ENCODE measurements at places on chromosomes 3 and 15.

DNA sequence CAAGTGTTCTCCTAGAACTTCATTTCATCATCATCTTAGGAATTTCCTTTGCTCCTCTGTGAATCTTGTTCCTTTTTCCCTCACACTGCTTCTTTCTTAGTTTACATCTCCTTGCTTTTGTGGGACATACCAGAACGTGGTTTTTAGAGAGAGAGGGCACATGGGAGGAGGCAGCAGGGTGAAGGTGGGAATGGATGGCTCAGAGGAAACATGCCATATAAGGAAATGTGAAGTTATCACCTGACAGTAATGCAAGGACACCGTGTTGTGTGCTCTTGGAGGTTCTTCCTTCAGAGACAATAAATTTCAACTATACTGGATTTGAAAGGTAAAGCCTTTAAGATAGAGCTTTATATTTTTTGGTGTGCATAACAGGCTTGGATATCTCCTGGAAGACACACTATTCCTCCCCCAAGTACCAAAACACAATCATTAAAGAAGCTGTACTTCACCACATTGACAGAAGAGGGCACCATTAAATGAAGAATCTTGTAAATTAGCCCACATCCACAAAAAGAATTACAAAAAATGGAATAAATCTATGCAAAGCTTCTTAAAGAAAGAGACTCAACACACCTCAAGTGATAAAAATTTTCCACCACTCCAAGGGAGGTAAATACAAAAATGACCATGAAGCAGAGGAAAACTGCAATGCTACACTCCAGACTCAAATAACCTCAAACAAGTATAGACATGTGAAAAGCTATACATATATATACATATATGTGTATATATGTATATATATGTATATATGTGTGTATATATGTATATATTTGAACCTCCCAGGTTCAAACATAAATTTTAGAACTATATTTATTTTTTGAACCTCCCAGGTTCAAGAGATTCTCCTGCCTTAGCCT is 26.1 kb downstream of the RPL39L start:
- DNase-seq = no peak

DNA sequence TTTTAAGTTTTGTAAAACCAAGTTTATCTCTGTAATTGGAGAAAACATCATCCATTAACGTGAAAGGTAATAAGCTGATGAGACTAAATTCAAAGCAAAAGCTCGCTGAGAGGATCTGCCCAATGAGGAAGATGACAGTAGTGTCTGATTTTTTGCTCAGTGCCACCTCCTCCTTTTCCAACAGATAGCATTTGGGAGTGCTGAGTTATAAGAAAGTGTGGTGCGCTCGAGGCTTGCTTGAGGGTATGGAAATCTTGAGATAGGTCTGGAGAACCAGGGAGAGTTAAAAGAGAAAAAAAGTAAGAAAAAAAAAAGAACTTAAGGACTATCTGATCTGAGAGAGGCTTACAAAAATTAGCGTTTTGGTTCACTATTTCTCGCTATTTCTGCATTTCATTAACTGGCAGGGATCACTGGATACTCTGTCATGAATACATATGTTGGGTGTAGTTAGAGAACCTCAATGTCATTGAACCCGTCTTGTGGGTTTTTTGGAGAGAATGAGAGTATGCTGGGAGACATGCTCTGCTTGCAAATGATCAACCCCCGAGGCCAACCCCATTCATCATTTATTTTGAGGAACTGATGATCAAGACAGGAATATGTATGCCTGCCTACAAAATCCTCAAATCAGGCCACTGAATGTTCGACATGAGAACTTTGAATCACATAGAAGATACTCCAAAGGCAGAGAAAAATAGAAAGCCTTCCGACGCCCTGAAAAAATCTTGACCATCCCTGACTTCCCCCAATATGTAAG is 973 bp upstream of the USP13 start:
- DNase-seq = no peak

DNA sequence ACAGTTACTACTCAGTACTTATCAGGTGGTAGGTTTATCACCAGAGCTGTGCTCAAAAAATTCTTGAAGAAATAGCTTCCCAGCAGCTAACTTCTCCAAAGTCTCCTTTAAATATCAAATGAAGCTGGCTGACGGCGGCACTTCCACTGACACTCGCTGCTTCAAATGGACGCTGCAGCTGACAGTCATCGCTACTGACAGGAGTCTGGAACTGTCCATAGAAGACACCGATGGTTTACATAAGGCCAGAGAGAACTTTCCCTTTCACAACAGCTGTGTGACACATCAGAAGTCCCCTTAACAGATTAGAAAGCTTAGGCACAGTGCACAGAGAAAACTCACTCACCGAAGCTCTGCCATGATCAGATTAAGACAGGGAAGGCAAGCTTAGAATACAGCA is 270.2 kb downstream of the SHOX2 start:
- DNase-seq = no peak

- no peak for DNase-seq
Observed at GRCh38 chr15:50164458-50164857, 17.5 kb upstream of the SLC27A2 start.

DNA sequence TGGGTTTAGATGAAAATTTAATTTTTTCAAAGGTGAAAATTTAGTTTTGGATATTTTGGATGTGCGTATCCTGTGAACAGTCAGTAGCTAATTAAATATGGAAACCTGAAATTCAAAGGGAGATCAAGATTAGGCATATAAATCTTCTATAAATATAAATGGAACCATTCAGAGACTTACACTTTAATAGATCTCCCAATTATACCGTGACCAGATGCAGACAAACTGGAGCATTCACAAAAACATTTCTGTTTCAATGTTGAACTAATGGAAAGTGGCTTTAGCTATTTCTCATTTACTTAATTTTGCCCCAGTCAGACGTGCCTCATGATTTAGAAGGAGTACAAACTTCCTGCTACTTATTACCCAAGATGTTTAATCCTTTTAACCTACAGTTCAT is 29.1 kb upstream of the POU1F1 start:
- no peak for DNase-seq

DNA sequence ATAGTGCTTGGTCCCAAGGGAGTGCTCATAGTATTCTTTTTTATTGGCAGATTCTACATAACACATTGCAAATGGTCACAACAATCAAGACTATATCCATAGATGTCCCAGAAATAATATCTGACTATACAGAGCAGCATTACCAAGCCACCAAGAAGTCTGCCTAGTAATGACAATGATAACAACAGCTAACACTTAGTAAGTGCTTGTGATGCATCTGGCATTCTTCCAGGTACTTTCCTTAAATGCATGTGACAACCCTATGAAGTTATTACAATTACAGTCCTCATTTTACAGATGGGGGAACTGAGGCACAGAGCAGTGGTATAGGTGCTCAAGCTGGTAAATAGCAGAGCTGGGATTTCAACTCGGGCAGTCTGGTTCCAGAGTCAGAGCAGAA is 49.6 kb upstream of the ICE2 start:
- DNase-seq = no peak

GRCh38 chr15:93170329-93170728 is 81.3 kb upstream of the RGMA start:
- DNase-seq = no peak

DNA sequence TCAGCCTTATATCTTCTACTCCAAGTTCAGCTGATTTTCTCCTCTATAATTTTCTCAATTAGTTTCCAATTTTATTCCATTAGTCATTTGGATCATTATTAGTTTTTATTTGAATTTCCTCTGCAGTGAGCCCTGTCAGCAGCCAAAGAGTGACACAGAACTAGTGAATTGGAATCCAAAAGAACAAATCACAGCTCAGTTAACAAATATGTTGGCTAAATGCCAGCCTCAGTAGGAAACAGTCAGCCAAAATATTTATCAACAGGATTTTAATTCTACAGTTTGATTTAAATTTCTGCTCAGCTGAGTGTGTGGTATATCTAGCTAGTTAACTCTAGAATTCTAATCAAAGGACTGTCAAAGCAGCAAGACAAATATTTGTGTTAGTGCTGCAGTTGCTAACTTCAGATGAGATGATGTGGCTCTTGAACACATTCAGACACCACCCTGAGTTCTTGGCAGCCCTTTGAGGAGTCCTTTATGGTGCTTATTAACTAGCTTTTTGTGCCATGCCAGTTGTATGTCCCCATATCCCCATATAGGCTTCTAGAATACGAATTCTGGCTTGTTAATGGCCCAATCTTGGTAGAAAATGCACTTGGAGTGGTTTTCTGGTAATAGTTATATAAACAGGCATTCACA is 194.5 kb downstream of the CPNE4 start:
- DNase-seq = no peak

GRCh38 chr3:55330756-55331155 is 156.3 kb downstream of the WNT5A start:
- DNase-seq = no peak

DNA sequence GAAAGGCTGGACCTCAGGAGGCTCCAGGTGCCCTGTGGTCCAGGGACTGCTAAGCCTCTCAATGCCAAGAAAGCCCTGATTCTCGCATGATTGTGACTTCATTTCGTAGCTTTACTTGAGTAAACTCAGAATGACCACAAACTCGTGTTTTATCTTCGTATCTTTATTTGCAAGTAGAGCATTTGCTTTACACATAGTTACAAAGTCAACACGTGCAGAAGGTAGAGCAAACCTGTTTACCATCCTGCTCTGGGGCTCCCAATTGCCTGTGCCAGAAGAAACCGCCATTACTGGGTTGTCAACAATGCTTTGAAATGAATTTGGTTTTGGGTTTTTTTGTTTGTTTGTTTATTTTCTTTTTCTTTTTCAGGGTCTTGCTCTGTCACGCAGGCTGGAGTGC is 5.8 kb upstream of the MESP1 start:
- DNase-seq = no peak

GRCh38 chr3:193701953-193702635 is 109.1 kb downstream of the OPA1 start:
- no peak for DNase-seq

DNA sequence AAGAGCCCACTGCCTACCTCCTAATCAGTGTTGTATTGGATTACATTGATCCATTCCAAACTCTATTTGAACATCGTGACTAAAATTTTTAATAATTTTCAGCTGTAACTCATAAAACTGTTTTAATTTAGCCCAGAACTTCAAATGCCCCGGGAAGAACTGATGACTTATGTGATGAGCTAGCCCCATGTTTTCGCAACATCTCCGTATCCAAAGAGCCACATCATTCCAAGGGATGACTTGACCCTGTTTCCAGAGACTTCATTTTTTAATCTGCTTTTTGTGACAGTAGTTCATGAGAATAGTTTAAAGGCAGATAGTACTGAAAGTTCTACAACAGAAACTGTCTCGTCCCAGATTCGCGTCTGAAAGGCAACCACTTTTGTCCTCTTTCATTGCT is 97.4 kb downstream of the STAC start:
- no peak for DNase-seq

- DNase-seq = no peak
Observed at GRCh38 chr3:127925384-127925783, 10.4 kb downstream of the KBTBD12 start.

- no peak for DNase-seq
Observed at GRCh38 chr3:13102386-13103345, 29.4 kb upstream of the IQSEC1 start.

- DNase-seq = no peak
Observed at GRCh38 chr15:59313641-59314332, 58.9 kb downstream of the MYO1E start.

DNA sequence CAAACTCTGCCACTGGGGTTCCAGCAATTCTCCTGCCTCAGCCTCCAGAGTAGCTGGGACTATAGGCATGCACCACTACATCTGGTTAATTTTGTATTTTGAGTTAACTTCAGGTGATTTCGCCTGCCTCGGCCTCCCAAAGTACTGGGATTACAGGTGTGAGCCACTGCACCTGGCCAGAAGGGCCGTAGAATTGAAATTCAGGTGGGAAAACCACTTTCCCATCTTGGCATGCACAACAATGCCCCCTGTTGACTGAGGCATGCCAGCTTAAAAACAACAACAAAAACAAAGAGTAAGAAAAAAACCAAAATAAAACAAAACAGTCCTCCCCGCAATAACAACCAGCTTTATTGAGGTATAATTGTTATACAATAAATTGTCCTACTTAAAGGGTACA is 32.6 kb upstream of the RAB11A start:
- no peak for DNase-seq

DNA sequence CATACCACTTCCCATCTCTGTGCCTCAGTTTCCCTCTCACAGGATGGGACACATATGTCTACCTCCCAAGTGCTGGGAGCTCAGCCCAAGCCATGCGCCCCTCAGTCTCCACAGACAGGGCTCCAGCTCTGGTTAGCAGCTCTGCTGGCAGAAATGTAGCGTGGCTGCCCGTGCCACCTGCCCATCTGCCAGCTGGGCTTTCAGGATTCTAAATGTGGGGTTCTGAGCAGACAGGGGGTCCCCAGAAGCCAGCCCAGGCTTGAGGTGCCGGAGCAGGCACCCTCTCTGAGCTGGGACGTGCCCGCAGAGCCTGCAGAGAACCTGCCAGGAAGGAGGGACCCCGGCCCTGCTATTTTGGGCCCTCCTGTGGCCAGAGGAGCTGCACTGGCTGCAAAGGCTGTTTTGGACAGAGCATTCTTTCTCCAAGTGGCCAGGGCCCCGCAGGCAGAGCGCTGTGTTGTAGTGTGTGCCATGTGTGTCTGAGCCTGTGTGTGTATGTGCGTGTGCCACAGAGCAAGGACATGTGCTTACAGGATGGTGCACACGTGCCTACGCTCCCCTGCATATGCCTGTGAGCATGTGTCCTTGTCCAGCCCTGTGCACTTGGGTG is 31.7 kb downstream of the PSTPIP1 start:
- DNase-seq = no peak

GRCh38 chr15:81863162-81863561 is 182.7 kb downstream of the MEX3B start:
- no peak for DNase-seq

DNA sequence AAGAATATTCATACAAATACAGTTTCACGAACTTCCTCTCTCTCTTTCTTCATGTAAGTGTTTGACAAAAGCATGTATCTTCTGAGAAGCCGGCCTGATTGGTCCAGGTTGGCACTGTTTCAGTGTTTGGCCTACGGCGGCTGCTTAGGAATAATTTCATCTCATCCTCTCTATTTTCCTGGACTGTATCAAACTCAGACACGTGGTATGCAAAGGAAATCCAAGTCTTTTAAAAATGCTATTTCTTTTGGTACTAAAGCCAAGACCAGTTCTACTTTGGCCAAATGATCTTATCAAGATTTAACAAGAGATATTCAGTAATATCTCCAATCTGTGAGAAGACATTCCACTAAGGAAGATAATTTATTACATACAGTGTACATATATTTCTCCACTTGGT is 152.8 kb downstream of the TIGIT start:
- DNase-seq = no peak

- no peak for DNase-seq
Observed at GRCh38 chr3:37907906-37908305, 46.2 kb downstream of the CTDSPL start.

DNA sequence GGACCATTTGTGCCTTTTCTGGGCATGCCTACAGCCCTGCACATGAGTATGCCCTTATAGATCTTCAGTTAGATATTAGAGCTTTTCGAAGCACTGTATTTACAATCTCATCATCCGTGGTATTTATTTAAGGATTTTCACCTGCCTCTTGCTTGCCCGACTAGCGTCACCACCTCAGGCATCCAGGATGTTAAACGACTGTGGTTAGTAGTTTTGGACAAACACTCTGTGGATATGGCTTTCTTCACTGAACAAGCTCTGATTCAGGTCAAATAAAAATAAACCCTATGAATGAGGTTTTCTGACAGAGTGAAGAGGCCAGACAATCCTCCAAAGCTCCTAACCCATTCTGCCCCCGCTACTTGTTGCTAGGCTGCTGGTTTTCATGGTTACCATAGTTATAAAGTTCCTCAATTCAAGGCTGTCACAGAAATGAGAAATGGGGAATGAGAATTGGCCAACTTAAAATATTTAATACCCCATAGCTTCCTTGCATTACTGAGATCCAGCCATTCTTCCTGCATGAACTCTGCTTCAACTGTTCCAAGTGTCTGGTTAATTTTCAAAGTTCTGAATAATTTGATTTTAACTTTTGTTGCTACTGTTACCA is 440.1 kb downstream of the GABRG3 start:
- DNase-seq = no peak

All from activated T-cell treated with anti-CD3 and anti-CD28 coated beads, Interleukin-2, amount 50 U/mL, for 1 hour (primary cell).